Stimulated activated CD8-positive, alpha-beta memory T cell treated with anti-CD3 and anti-CD28 coated beads, Interleukin-7, amount 100 ng/mL, for 24 hours (primary cell): ENCODE measurements at places on chromosomes 4 and X.
A peak's percentile ranks its signal among the peaks of the same experiment; 100 is the strongest.

DNA sequence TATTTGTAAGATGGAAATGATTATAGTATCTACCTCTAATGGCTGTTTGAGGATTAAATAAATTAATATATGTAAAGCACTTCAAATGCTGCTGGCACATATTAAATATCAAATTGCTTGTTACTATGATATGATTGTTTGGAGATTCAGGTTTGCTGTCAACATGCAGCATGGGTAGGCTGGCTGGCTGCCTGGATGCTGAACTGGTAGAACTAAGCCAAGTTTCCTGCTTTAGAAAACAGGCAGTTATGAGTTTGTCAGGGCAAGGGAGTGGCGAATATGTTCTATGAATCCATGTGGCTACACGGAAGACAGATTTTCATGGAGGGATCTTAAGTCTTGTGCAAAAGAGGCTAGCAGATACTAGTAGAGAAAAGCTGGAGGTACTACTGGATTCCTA is 239.6 kb downstream of the GBA3 start:
- DNase-seq = no peak

DNA sequence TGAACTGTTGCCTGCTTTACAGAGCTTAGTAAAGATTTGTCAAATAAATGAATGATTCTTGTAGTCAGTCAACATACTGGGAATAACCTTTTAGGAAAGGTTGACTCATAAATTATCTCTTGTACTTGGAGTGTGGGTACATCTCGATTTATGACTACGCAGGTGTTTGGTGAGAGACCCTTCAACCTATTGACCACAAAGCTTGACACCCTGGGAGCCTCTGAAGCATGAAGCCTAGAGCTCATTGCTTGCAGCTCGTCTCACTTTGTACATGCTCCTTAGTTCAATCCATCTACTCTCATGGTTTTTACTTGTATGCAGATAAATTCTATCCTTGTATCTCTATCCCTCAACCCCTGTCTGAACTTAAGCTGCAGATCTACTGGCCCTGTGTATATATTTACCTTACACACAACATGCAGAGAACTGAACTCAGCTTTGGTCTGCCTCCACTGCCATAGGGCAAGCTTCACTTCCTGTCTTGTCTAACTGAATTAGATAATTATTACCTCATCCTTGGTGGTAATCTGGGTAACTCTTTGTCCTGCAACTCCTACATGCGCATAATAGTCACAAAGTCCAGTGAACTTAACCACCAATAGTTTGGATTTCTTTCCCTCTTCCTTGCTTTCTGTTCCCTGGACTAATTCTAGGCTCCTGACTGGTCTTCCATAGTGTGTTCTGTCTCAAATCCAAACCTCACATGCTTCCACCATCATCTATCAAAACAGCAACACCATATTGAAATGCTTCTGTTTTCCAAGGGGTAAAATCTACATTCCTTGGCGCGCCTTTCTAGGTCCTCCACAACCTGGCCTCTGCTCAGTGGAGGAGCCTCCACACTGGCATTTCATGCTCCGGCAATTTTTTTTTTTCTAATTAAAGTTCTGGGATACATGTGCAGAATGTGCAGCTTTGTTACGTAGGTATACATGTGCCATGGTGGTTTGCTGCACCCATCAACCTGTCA is 32.2 kb upstream of the FAT1 start:
- no peak for DNase-seq

GRCh38 chr4:52641854-52642563 is 17.1 kb downstream of the USP46 start:
- DNase-seq = no peak

GRCh38 chr4:23768541-23768940 is 121.3 kb downstream of the PPARGC1A start:
- no peak for DNase-seq

- DNase-seq = no peak
Measured at GRCh38 chr4:176340871-176341685, 21.3 kb downstream of the SPCS3 start.

GRCh38 chrX:75957107-75957610 is 172.1 kb upstream of the MAGEE2 start:
- no peak for DNase-seq

- peak; percentile 81 for DNase-seq
Measured at GRCh38 chr4:108018040-108018883, 28.6 kb downstream of the HADH start.

GRCh38 chr4:55012363-55013230 is 112.8 kb downstream of the KDR start:
- DNase-seq = no peak

DNA sequence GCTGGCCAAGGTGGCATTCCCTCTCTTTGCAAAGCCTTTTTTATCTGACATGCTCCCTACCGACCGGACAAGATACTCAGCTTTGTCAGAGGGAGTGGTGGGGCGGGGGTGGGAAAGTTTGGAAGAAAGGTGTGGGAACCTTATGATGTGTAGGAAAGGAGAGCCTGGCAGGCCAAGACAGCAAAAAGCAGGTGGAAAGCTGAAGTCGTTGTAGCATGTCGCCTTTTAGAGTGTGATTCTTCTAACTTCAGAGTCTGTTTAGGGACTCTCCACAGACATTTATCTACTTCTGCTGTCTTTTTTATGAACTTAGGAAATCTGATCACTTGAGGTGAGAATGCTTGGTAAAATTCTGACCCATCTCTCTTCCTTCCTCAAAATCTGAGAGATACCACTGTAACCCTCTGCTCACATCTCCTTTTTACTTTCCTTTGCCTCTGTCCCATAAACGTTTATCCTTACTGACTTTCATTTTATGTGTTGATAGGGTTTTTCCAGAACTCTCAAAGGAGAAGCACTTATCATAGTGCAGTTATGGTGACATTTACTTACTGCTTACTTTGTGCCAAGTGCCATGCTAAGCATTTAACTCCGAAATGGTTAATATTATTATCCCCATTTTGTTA is 8.2 kb upstream of the RUFY3 start:
- DNase-seq = no peak

- DNase-seq = no peak
Measured at GRCh38 chr4:73740353-73740778, at the start of gene CXCL8. CXCL8 (plus strand) TSS chr4:73740569; CDS start chr4:73740659, 90 bp downstream.

GRCh38 chr4:101256222-101256621 is 91.1 kb downstream of the PPP3CA start:
- no peak for DNase-seq

DNA sequence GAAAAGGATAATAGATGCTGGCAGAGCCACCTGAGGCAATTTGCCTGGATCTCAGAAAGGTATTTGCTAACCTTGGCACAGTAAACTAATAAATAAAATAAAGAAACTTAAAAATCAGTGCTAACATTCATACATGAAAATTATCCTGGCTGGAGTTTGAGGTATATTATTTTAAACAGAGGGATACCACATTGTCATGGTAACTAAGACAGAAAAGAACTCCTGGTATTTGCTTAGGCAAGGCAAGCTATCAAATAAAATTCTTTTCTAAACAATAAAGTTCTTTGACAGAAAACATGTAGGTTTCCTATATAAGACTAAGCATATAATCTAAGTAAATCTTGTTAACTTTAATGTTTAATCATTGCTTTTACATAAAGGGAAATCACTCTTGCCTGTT is 218.8 kb downstream of the MAGEB17 start:
- no peak for DNase-seq

DNA sequence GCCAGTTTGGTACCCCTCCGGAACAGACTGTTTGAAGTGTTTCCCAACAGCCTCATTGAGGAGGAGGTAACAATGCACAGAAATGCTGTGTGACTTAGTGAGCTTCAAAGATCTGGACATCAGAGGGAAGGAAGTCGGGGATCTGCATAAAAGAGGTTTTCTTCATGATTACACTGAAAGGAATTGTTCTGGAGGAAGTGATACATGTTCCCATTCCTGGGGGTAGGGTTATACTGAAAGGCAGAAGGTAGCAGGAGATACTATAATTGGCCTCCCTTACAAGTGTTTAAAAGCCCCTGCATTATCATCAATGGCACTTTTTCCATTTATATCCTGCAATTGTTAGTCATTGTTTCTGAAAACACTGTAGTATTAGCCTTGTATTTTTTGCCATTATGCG is 94.0 kb upstream of the DKK2 start:
- no peak for DNase-seq

GRCh38 chr4:84491481-84491880 is 7.6 kb downstream of the NKX6-1 start:
- DNase-seq = no peak

DNA sequence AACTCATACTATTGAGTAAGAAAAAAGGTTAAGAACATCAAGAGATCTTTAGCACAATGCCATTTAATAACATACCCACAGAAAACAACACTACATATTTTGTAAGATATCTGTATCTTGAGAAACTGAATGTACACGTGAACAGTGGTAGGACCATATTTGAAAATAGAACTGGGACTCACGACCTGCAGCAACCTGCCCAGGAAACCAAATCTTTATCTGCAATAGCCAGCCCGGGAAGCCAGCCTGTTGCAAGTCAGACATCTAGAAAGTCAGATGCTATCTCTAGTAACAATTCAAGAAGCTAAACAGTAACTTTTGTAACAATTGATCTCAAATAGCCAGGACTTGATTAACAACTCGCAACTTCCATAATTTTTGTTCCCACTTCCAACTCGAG is 52.6 kb upstream of the SOD3 start:
- DNase-seq = no peak

GRCh38 chr4:129526812-129527211 is 430.9 kb downstream of the C4orf33 start:
- DNase-seq = no peak

DNA sequence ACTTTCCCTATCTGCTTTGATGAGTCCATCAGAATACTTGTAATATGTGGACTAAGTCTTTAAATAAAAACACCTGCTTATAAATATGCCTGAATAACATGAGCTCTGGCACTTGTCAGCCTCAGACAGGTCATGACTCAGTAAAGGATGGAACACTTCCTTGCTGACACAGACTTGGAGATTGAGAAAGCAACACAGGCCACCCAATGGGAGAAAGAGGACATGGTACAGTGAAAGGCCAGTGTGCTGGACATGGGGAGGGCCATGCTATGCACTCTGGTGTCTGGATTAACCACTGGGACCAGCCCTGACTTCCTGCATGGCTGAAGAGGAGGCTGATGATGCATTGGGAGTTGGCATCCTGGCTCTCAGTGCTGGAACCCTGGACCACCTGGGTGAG is 149.5 kb downstream of the DHRSX start:
- no peak for DNase-seq

DNA sequence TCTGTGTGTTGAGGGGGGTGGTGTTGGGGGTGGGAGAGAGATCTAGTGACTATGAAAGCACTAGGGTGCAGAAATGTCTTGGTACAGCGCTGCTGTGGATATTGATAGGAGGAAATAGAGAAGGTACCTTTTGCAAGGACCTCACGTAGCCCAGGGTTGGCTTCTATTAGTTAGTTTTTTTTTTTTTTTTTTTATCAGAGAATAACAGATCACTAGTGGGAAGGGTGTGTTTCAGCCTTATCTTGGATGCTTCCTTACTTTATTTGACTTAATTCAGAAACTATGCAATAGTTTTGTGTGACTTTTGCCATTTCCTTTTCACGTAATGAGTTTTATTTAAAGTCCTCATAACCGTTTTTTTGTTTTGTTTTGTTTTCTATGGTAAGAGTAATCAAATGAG is 16.4 kb upstream of the PGRMC2 start:
- no peak for DNase-seq

GRCh38 chr4:186580669-186581068 is 25.3 kb upstream of the MTNR1A start:
- DNase-seq = no peak

- DNase-seq = no peak
Measured at GRCh38 chr4:150087006-150087405, 8.8 kb downstream of the DCLK2 start.

GRCh38 chrX:79572566-79572965 is 205.4 kb upstream of the ITM2A start:
- no peak for DNase-seq

- no peak for DNase-seq
Measured at GRCh38 chr4:158682066-158682465, 10.0 kb downstream of the ETFDH start.

DNA sequence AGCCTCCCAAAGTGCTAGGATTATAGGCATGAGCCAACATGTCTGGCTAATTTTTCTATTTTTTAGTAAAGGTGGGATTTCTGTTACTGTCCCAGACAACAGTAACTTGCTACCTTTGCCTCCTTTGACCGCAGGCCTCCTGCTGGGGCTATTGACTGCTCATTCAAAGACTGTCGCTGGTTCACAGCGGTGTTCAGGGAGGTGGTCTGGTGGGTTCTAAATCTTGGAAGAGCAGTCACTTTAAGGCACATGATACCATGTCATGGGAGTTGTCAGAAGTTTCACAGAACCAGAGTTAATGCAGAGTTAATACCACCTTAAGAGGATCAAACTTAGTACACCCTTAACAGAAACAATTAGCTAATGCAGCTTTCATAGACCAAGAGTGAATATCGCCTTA is 3.8 kb downstream of the ASMT start:
- no peak for DNase-seq

DNA sequence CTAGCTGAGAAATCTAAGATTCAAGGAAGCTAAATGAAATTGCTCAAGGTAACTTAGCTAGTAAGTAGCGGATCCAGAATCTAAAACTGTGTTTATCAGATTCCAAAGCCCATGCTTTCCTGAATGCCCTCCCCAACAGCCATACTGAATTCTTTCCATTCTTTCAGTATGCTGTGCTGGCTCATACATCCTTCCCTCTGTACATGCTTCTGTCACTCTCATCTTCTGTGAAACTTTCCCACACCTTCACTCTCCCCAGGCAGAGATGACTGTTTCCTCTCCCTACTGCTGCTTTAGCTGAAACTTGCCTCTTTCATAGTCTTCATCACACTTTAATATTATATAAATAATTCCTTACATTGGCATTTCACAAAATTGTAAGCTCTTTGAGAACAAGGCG is 39.3 kb upstream of the SMARCAD1 start:
- DNase-seq = no peak

GRCh38 chr4:118942465-118942864 is 53.8 kb downstream of the SYNPO2 start:
- DNase-seq = no peak

- DNase-seq = no peak
Measured at GRCh38 chr4:111492496-111492895, 652.8 kb upstream of the FAM241A start.
